ENCODE measurements at places on chromosomes 2 and 18.
A peak's percentile ranks its signal among the peaks of the same experiment; 100 is the strongest.

GRCh38 chr2:120243211-120243610, 9.4 kb upstream of the RALB start:
- DNase-seq = no peak

DNA sequence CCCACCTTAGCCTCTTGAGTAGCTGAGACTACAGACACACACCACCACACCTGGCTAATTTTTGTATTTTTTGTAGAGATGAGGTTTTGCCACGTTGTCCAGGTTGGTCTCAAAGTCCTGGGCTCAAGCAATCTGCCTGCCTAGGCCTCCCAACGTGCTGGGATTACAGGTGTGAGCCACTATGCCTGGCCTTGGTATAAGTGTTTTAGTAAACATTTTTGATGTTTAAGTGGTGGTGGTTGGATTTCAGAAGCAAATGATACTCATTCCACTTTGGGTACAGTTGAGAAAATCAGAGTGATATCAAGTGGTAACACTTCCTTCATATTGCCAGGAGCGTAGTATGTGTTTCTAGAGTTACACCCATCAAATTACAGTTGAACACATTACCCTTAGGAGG, 25.4 kb downstream of the ACADL start:
- DNase-seq = no peak

GRCh38 chr2:107222466-107222865, 336.5 kb upstream of the ST6GAL2 start:
- DNase-seq = no peak

GRCh38 chr2:197711578-197711977, 6.4 kb downstream of the MARS2 start:
- no peak for DNase-seq

DNA sequence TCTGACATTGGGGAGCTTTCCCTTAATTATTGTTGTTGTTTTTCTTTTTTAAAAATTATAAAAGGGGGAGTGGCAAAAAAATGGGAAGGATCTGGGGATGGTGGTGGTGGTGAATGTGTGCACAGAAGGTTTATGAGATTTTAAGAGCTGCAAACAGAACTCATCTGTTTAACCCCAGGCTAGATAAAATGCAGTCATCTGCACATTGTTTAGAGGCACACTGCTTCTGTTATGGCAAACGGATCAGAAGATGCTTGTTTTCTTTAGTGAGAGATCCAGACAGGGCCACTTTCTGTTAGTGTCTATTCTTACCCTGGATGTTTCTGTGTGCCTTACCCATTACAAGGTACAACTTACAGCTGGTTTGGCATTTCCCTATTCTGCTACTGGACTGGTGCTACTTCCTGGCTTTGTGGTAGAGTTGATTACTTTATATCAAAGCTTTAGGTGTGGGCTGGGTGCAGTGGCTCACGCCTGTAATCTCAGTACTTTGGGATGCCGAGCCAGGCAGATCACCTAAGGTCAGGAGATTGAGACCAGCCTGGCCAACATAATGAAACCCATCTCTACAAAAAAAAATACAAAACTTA, 68.2 kb upstream of the NRP2 start:
- no peak for DNase-seq

DNA sequence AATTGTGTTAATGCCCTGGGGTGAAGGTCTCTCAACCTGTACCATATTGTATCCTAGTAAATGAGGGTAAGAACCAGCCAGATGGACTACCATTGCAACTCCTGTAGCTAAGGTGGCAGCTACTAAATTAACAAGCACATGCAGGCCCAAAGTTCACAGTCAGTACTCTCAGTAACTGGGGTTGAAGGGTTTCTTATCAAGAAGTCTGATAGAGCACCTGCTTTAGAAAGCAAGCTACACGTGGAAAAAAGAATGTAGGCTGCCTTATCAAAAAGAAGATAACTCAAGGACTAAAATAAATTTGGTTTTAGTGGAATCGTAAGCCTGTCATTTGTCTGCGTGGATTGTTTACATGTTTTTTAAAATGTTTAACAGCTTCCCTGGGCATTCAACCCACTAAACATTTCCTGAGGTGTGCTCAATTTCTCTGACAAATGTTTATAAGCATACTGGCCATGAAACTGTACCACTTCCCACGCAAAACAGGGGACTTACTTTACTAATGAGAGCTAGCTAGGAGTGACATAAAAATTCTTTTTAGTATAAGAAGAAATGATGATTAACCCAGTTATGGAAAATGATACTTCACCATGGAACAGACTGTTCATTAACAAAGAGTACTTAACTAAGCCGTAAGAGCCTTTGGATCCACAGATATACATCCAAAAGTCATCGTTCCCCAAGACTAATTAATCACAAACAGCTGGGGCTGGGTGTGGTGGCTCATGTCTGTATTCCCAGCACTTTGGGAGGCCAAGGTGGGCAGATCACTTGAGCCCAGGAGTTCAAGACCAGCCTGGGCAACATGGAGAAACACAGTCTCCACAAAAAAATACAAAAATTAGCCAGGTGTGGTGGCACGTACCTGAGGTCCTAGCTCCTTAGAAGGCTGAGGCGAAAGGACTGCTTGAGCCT, 36.5 kb downstream of the LPIN2 start:
- DNase-seq = no peak

GRCh38 chr2:168913495-168913894, 12.4 kb downstream of the G6PC2 start:
- DNase-seq = no peak

- DNase-seq = no peak
These were observed 72.2 kb upstream of the AGAP1 start for GRCh38 chr2:235421618-235422017.

DNA sequence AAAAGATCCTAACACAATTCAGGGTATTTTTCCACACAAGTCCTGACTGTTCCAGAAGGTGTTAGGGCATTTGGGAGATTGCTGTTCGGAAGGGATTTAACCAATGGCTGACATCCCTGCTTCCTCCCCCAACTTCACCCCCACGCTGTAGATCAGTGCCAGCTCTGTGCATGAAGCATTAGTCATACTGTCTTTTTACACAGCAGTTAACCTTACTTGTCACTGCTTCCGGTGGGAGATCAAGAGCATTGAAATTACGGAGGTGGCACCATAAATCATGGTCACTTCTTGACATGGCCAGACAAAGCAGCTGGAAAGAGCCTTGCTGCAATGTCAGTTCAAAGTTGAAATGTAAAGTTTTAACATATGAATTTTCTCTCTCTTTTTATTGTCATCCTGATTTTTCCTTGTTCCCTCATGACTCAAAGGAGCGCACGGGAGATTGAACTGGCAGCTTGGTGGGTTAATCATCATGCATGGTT, 70.2 kb downstream of the HRH4 start:
- DNase-seq = peak; percentile 88

DNA sequence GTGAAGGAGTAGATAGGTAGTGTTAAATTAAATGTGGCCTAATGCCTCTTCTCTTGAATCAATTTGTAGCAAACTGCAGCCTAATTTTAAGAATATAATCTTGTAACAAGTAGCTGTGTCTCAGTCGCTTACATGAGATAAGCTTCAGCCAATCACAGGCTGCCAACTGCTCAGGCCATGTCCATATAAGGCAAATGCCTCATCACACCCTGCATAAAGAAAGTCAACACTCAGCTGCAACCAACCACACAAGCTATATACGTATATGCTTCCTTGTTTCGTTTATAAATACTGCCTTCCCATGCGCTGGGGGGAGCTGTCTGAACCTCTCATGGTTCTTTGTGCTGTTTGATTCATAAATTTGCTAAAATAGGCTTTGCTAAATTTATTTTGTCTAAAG, 476.3 kb downstream of the TRIB2 start:
- no peak for DNase-seq

DNA sequence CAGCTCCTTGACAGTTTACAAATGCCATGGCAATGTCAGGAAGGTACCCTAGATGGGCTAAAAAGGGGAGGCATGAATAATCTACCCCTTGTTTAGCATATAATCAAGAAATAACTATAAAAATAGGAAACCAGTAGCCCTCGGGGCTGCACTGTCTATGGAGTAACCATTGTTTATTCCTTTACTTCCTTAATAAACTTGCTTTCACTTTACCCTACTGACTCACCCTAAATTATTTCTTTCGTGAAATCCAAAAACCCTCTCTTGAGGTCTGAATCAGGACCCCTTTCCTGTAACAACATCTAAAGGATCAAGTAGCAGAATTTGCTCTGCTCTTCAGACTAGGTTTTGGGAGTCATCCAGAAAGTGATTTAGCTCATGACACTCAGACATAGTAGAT, 43.7 kb downstream of the CD8B2 start:
- no peak for DNase-seq

- no peak for DNase-seq
These were observed 30.8 kb downstream of the COBLL1 start for GRCh38 chr2:164810843-164811242.

- no peak for DNase-seq
These were observed 36.1 kb downstream of the TRAK2 start for GRCh38 chr2:201415149-201415548.

GRCh38 chr2:85743304-85743978, 10.3 kb upstream of the ATOH8 start:
- DNase-seq = no peak

DNA sequence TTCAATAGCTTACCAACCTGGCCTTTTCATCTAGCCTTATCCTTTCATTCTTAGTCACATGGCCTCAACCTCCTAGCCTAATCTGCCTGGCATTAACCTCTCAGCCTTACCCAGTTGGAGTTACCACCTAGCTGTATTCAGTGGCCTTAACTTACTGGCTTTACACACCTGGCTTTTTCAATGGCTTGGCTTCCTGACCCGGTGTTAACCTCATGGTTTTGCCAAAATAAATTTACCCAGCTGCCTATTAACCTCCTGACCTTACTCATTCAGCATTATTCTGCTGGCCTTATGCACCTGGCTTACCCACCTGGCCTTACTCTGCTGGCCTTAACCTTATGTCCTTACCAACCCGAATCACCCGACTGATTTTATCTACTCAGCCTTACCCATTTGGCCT, 135.5 kb upstream of the ZSWIM2 start:
- DNase-seq = no peak

GRCh38 chr2:213105212-213105611, 46.2 kb downstream of the IKZF2 start:
- no peak for DNase-seq
